ENCODE measurements at places on chromosomes 3 and 15.

GRCh38 chr3:62367763-62368195 lies 5.6 kb downstream of the FEZF2 start:
- no peak for DNase-seq

GRCh38 chr3:131140891-131141290 lies 114.2 kb downstream of the NEK11 start:
- DNase-seq = no peak

- DNase-seq = no peak
Measured at GRCh38 chr3:119235151-119235550, 5.5 kb downstream of the B4GALT4 start.

DNA sequence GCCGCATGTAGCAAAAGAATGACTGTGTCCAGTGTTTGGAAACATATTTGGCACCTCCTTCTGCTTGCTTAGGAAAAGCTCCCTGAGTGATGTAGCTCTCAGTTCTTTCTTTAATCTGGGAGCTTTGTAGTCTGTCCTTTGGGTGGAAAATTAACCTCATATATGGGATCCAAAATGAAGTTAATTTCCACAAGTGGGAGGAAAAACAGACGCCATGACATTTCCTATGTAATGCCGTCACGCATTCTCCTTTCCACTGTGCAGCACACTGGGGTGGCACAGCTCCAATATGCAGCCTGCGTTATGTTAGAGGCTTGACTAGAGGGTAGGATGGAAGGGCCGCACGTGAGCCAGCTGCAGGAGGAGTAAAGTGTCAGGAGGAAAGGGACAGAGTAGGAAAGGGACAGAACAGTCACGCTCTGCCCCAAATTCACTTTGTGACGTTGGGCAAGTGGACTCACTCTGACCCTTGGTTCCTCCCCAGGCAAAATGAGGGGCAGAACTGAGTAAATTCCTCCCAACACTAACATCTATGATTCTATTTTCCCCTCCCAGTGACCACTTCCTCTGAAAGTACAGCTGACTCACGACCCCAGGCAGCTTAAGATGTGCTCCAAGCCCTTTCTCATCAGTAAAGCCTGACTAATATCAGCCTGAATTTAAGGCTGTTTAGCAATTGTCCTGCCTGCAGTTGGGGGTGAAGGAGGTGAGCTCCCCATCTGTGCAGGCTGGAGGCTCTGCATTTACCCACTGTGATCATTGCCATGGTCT lies 176.5 kb upstream of the PFN2 start:
- DNase-seq = no peak

DNA sequence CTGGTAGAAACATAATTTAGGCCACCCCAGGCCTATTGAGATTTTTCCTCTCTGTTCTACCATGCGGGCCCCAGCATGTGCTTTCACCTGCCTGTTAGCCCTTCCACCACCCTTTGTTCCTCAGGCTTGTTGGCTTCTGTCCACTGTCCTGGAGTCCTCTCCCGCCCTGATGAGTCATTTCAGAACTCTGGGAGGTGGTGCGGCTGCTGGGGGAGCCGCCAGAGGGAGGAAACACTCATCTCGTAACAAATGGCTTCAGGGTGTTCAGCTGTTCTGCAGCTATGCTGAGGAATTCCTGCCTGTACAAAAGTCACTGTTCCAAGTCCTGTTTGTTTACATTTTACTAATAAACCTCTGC lies 36.3 kb downstream of the LRTM1 start:
- no peak for DNase-seq

DNA sequence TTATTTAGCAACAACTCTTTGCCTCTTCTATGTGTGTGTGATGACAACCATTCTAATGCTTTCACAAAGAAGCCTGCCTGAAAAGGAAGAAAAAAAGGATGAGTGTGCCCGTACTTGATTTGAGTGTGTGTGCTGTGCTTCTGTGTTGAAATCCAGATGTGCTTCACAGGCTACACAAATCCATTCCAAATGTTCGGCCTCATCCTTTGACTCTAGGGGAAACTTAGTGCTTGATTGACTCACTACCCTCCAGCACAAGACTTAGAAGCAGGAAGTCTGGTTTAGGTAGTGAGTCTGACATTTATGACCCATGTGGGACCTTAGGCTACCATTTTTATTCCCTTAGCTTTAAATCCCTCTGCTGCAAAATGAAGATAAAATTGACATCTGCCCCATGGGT lies 108.8 kb upstream of the PLAAT1 start:
- DNase-seq = no peak

- no peak for DNase-seq
Measured at GRCh38 chr3:61863579-61863978, 302.2 kb downstream of the PTPRG start.
